ENCODE measurements at places on chromosomes 2 and 18. TPM values are rescaled to one million over a fixed set of nuclear protein-coding genes. Genes with fewer than 3 reads are reported as not detected.

COL6A3 gene
- total RNA-seq, result 1,632 TPM

DSC2 gene
- total RNA-seq, result 0.09 TPM

WDPCP gene
- 6.6 TPM for total RNA-seq

CYRIA gene
- total RNA-seq, result 1.7 TPM

CXCR1 gene
- total RNA-seq, result not detected

CHST10 gene
- 4.9 TPM for total RNA-seq

AOX1 gene
- total RNA-seq, result 19.4 TPM

TPO gene
- total RNA-seq, result not detected

RPRM gene
- total RNA-seq, result 0.16 TPM

All from bronchial smooth muscle cell (primary cell).